Adrenal gland (tissue), 19 donors: ENCODE measurements at places on chromosomes 1 and 21. TPM values are rescaled to one million over a fixed set of nuclear protein-coding genes. Genes with fewer than 3 reads are reported as not detected.
A peak's percentile ranks its signal among the peaks of the same experiment; 100 is the strongest.

DNA sequence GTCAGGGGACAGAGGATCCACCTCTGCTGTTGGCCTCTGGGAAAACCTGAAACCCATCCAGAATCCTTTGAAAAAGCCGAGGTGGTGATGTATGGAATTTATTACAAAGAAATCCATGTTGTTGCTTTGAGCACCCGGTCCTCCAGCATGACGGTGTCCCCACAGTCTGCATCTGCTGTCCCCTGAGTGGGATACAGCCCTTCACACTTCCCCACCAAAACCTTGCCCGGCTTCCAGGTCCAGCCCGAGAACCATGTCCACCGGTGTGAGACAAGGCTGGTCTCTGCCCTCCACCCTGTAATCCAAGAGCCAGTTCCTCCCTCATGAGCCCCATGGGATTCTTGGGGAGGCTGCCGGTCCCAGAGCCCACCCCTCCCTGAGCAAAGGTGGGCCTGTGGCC is 70.5 kb downstream of the STUM start:
- no peak for DNase-seq

GRCh38 chr1:4270651-4271337 is 370.7 kb upstream of the C1orf174 start:
- no peak for DNase-seq

- peak; percentile 2 for DNase-seq
These were observed 70.8 kb upstream of the ABCG1 start for GRCh38 chr21:42148097-42148496.

- no peak for DNase-seq
These were observed 98.3 kb upstream of the ARHGEF16 start for GRCh38 chr1:3355894-3356826.

DNA sequence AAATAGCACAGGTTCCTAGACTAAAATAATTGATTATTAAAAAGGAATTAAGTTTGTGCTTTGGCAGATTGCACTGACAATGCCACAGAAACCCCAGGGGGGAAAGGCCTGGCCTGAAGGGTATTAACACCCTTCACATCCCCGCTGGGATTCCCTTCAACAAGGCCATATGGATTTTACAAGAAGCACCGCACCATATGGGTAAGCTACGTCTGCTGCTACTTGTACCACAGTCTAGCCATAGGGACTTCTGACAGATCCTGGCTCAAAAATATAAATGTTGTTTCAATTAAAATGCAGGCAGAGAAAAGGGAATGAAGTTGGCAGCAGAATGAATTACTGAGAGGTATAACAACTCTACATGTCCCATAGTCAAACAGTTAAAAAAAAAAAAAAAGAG is 101.0 kb downstream of the DENND1B start:
- DNase-seq, result no peak

- DNase-seq, result no peak
These were observed 391.6 kb upstream of the VAMP3 start for GRCh38 chr1:7379441-7379971.

MPL gene
- not detected for total RNA-seq
